Iris pigment epithelial cell (primary cell): ENCODE measurements at places on chromosomes 3 and 15.

- DNase-seq, result peak; percentile 79
Observed at GRCh38 chr15:95284933-95285421, 1045.5 kb upstream of the NR2F2 start.

DNA sequence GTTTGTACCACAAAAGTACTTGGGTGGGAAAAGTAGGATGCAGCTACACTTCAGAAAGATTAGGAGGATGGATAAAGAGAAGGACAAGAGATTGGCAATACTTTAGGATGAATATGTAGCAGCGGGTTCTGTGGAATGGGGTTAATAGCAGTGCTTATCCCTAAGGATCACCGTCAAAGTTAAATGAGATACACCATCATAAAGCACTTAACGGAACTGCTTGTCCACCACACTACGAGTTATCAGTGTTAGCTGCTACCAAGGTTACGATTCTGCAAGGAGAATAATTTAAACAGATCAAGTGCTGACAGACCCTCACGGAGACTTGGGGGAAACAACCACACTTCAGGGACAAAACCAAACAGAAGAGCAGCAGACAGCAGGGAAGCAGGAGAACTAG is 963 bp downstream of the SHQ1 start:
- no peak for DNase-seq

DNA sequence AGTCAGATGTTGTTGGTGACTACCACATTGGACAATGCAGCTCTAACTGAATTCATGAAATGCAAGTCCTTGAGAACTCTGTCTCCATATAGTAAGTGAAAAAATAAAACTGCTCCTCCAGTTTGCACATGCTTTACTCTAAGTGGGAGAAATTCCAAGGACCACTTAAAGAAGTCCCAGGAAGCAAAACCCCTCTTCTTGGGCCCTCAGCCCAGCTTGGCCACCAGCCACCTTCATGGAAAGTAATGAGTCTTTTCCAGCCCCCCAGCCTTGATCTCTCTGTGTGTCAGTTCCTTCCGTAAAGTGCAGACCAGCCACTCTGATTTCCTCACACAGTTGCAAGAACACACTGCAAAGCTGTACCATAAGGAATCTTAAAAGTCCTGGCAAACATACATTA is 34.5 kb downstream of the DAPK2 start:
- no peak for DNase-seq

- no peak for DNase-seq
Observed at GRCh38 chr15:80891006-80891405, 98.6 kb downstream of the MESD start.

DNA sequence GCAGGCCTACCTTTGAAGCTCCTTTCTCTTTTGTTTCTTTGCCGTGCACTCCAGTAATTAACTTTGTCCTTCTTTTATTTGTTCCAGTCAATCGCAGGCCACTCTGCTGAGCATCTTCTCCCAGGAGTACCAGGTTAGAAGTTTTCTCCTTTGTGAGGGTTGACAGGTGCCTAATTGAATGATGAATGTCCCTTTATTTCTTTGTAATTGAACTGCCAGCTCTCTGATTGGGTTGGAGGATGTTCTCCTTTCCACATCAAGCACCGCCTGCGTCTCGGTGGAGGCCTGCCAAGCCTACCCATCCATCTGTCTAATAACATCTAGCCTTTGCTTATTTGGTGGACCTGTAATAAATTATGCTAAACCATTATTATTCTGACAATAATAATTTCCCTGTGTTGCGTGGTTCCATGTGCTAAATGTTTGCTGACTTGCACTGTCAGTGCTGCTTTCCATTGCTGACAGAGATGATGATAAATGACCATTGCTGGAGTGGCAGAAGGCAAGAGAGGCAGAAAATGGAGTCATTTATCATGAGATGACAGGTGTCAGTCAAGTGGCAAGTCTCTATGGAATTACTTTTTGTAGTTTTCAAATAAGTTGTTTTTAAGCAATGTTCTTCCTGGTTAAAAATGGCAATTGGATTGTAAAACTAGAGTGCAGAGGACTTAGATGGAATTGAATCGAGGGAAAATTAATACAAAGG is 64.9 kb downstream of the CDIN1 start:
- no peak for DNase-seq

- no peak for DNase-seq
Observed at GRCh38 chr3:137988152-137988551, 21.8 kb upstream of the CLDN18 start.

DNA sequence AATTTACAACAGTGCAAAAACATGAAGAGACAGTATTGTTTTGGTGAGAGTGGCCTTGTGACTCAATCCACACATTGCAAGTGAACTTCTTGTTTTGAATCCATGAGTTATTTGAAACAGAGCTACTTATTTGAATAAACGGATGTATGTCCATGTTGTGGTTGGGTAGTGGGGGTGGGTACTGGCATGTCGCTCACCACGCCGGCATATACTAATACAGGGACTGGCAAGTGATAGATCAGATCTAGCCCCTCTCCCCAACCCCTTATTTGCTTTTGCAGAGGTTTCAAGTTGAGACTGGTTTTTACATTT is 83.8 kb downstream of the EDEM1 start:
- no peak for DNase-seq

- no peak for DNase-seq
Observed at GRCh38 chr3:127056281-127056680, 73.4 kb downstream of the PLXNA1 start.

GRCh38 chr3:161852744-161853143 is 356.1 kb downstream of the OTOL1 start:
- no peak for DNase-seq

DNA sequence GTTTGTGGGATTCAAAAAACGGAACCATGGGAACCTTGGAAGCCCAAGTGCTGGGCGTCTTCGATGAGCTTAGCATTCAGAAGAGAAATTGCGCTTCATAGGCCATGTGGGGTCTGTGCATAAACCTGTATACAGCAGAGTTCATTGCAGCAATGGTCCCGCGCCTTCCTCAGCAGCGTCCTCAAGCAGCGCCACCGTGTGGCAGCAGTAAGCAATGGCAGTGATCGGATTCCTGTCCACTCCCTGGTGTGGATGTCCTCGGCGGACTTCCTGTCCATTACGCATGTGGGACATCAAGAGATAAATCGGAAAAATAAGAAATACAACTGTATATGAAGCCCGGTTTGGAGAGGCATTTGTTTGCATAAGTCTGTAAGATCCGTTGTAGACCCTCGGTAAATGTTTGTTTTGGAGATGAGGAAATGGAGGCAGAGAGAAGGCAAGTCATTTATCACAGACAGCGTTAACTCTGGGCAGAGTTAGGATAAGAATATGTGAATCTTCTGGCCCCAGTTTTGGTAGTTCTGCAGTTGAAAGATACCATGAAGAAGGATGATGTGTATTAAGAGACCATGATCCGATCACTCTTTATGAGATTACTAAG is 57.7 kb downstream of the CNTN4 start:
- DNase-seq, result no peak

DNA sequence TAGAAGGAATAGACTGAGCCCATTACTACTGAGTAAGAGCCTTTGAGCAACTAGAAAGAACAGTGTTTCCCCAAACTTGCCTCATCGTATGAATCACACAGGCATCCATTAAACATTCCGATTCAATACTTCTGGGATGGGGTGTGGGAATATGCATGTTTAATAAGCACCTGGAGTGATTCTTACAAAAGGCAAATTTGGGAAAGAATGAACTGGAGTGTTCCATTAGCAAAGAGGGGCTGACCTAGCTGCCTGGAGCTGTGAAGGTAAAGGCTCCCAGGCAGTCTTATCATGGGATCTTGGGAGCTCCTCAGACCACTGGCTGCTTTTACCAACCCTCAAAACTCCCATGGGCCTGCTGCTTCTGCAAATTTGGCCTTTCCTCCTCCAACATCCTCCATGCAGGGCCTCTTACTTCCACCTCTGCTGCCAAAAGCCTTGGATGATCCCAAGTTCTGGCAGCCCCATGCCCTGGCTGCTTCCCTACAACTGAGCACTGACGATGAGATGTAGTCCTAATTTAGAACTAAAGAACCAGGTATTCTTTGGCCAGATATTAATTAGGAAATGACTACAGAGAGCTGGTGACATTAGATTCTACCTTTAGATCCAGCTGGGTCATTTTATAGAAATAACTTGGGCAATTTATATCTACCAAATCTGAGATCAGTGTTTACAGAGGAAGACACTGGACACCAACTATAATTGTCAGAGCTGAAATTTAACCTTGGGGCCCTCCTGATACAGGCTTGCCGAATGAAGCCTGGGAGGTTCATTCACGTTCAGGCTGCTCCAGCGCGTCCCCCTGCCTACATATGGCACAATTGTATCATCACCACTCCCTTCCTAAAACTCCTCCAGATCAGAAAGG is 11.2 kb upstream of the HOMER2 start:
- no peak for DNase-seq

GRCh38 chr15:94477913-94478553 is 246.7 kb downstream of the MCTP2 start:
- DNase-seq, result no peak

GRCh38 chr3:17901893-17902292 is 159.5 kb upstream of the TBC1D5 start:
- DNase-seq, result no peak

GRCh38 chr15:48929661-48930060 is 34.1 kb downstream of the SHC4 start:
- no peak for DNase-seq

GRCh38 chr3:196555295-196555694 is 13.1 kb downstream of the WDR53 start:
- DNase-seq, result peak; percentile 35

DNA sequence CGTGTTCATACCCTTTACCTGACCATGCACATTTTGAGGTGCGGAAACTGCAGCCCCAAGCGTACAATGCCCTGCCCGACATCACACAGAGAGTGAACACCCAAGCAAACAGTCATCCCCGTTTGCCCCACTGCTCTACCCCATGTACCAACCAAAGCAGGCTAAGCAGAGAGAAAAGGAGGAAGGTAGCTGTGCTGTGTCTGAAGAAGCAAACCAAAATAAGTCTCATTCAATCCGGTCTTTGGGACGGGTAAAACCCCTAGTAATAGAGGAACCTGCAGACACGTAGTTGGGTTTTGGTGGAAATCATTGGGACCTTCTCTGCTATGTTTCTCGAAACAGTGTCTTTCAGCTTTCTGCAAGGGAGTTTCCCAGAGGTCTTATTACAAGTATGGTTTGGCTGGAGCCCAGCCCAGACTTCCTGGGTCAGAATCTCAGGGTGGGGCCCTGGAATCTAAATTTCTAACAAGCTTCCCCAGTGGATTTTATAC is 164.6 kb upstream of the HES1 start:
- peak; percentile 87 for DNase-seq

DNA sequence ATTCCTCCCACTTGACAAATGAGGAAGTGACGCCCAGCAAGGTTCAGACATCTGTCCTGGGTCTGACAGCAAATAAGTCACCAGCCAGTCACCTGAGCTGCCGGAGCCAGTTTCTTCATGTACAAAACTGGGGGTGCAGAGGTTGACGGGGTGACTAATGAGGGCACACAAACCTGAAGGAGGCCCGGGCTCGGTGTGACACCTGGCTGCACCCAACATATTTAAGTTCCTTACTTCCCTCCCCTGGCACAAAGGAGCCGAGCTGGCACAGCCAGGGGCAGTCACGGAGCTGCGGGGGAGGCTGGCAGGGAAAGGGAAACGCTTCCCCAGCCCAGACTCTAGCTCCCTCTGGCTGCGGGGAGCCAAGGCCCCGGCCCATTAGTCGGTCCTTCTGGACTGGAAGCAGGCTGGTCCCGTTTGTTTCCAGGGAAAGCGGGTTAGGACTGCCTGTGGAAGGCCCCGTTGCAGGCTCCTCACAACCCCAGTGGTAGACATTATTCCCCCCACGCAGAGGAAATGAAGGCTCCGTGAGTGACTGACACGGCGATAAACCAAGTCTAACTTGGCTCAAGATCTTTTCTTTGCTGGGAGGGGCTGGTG is 2.3 kb downstream of the FBXL22 start:
- no peak for DNase-seq

DNA sequence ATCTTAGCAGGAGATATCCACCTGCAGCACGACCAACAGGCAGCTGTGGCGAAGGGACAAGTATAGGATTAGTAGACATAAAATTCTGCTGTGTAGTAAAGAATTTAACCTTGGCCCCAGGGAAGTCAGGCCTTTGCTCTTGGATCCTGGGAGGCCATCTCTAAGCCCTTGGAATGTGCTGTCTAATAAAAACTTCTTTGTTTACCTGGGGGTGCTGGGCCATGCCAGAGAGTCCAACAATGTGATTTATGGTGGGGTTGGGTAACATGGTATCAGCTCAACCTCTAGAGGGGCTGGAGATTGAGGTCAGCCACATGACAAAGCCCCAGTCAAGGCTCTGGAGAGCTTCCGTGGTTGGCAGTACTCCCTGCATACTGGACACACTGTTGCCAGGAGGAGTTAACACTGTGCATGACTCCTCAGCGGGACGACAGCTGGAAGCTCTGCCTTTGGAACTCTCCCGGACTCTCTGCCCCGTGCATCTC is 52.4 kb downstream of the HEG1 start:
- DNase-seq, result peak; percentile 80

DNA sequence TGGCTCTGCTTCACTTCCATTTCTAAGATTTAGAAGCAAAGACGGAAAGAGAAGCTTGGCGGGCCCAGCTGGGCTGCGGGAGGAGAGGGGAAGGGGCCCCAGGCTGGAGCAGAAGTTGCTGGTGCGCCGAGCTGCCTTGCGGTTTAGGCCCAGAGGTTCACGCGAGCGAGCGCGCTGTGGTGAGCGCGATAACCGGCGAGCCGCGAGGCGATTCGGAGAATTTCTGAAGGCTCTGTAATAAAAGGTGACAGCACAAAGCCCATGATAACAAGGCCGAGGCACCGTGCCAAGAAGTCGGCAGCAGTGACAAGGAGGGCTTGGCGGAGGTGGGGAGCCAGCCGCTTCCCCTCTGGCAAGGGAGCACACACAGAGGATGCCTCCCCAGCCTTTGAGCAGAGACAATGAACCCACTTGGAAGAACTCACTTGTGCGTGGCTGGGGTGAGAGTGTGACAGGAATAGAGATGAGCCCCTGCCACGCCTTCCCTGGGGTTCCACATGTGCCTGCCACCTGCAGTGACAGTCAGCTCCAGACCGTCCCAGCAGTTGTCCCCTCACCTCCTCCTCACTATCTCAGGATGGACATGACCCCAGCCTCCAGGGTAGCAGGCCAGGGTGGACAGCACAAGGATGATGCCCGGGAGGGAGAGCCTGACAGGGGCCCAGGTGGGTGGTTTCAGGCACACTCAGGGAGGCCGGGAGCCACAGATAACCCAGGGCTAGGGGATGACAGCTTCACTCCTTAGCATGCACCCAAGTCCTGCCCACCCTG is 315.2 kb downstream of the UACA start:
- no peak for DNase-seq
